ENCODE measurements at places on chromosomes 3 and 15.

GRCh38 chr15:63986751-63987341 is 59.4 kb downstream of the DAPK2 start:
- DNase-seq: no peak

GRCh38 chr3:58874795-58875194 is 175.0 kb downstream of the CFAP20DC start:
- DNase-seq: no peak

GRCh38 chr3:30581067-30581585 is 25.3 kb upstream of the TGFBR2 start:
- DNase-seq: no peak

- no peak for DNase-seq
Observed at GRCh38 chr3:111846717-111847116, 12.3 kb upstream of the PHLDB2 start.

DNA sequence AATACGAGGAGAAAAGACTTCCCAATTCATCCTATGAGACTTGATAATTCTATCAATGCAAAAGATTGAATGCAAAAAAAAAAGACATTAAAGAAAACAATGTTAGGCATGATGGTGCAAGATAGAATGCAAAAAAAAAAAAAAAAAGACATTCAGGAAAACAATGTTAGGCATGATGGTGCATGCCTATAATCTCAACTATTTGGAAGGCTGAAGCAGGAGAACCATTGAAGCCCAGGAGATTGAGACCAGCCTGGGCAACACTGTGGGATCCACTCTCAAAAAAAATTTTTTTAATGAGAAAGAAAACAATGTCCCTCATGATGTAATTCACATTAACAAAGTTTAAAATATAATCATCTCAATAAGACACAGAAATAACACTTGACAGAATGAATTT is 75.9 kb downstream of the MYO9A start:
- no peak for DNase-seq

- no peak for DNase-seq
Observed at GRCh38 chr15:31554261-31554660, 227.6 kb downstream of the KLF13 start.

GRCh38 chr15:34701536-34701935 is 53.3 kb downstream of the GJD2 start:
- DNase-seq: no peak

- no peak for DNase-seq
Observed at GRCh38 chr15:85831415-85832113, 36.8 kb upstream of the KLHL25 start.

- no peak for DNase-seq
Observed at GRCh38 chr3:12870942-12871341, 29.6 kb upstream of the RPL32 start.

GRCh38 chr3:10426346-10427220 is 78.8 kb downstream of the ATP2B2 start:
- DNase-seq: no peak

- DNase-seq: peak; percentile 79
Observed at GRCh38 chr3:14651440-14652251, at the start of gene CCDC174. Gene CCDC174, plus strand, starts transcription at chr3:14651762. Its CDS starts 75 bp downstream, at chr3:14651837.

DNA sequence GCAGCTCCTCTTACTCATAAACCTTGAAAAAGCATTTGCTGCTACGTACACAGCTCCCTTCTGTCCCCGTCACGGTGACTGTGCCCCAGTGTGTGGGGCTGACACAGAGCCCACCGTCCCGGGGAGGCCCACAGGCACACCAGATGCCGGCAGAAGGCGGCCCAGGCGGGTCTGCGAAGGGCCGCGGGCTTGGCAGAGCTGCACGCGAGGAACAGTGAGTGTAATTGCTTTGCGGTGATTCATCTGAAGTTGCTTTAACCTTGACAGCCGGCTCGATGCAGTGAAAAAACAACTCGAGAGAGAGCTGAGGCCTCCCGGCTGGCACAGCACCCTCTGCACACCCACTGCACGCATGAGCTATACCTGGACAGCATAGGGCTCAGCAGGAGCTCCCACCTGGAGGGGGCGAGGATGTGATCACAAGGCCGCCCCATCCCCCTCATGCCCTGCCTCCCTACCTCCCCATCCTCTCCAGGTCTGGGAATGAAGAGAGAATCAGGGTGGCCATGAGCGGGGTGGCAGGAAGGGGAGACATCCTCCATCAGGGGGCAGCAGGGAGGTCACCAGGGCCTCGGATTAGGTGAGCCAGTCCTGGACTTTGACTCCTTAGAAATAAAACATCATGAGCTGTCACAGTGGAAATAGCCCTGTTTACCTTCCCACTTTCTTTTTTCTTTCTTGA is 172.7 kb downstream of the MEGF11 start:
- DNase-seq: no peak

- DNase-seq: no peak
Observed at GRCh38 chr3:182357928-182358327, 435.4 kb upstream of the ATP11B start.

GRCh38 chr15:90545095-90545494 is 15.4 kb downstream of the CRTC3 start:
- no peak for DNase-seq

GRCh38 chr3:58375254-58375653 is 42.6 kb downstream of the PXK start:
- DNase-seq: no peak
